ENCODE measurements at places on chromosomes 3 and 15.

DNA sequence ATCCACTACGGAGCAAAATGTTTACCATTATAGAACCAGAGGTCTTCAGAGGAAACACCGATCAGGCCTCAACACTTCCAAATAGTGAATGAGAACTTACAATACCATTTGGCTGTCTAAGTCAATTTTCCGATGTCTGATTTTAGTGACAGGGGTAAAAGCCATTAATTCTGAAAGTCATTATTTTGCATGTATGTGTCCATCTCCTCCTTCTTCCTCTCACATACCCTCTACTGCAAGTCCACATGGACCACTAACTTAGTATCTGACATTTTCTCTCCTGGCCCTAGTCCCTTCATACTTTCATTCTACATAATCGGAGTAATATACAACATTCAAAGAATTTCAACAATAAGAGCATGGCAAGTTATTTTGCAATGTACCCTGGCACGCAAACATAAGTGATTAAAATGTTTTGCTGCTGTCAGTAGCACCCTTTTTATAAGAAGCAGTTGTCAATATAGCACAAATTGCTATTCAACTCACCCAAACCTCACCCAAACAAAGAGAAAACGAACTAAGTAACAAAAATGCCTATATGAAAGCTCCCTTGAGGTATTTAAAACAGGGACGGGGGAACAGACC lies 1.9 kb downstream of the TOP2B start:
- DNase-seq, result no peak

DNA sequence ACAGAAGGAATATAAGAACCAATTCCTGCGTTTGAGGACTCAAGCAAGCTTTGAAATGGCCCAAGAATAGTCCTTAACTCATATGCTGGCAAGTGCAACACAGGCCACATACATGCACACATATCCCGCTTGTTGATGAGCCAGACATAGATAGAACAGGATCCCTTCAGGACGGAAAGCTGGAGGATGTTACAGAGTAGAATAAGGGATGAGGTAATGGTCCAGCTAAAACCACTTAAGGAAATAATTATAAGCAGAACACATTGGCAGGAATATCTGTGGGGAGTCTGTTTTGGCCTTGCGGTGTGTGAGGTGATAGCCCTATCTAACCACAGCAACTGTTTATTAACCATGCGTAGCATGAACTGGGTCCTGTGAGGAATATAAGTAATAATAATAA lies 25.0 kb downstream of the SCG3 start:
- DNase-seq, result no peak

DNA sequence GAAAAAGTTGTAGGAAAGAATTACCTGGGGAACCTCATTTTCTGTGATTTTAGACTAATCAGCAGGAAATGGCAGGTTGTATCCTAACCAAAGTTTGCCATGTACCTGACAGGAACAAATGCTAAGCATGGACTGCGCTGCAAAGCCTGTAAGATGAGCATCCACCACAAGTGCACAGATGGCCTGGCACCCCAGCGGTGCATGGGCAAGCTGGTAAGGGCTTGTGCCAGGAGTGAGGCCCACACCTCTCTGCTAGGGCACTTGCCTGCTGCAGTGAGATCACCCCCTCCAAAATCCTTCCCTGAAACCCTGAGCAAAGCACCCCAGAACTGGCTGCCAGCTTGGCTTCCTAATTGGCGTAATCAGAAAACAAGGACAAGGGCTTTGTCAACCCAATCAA lies 102.6 kb downstream of the STAC start:
- DNase-seq, result no peak

DNA sequence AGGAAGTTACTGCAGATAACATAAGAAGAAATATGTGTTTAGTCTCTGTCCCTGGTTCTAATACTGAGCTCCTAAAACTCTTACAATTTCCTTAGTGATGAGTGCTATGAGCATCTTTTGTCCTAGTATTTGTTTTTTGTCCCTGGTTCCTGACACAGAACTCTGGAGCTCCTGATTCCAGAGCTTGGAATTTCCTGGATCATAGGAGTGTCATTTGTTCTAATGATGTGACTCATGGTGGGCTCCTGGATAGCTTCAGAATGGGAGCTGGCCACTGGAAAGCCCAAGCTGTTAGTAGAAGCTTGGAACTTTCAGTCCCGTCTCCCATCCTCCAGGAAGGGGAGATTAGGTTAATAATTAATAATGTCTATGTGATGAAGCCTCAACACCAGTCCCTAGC lies 98.2 kb downstream of the CNTN6 start:
- no peak for DNase-seq

GRCh38 chr3:170470063-170471016 lies 51.7 kb downstream of the CLDN11 start:
- DNase-seq, result no peak

GRCh38 chr15:70281811-70282307 lies 184.1 kb upstream of the TLE3 start:
- DNase-seq, result no peak

DNA sequence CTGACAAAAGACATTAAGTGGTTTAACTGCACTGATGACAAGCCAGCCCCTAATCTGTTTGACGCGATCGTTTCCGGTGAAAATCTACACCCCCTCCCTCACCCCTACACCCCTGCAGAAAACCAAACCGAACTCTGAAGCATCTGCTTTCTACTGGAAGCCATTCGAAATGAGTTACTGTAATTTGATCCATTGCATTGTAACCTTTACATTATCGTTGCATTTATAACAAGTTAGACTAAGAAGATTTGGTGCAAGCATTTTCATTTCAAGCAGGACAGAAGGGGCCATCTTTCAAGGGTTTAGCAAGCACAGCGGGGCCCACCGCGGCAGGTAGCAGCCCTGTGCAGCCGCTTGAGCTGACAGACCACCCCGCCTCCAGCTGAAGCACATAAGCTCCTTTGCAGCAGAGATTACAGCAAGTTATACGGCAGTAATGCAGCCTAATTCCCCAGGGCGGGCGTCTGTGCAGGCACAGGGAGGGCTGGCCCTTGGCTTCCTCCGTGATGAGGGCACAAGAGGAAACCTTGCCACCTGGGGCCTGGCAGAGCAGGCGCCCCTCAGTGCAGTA lies 79.3 kb downstream of the CHSY1 start:
- DNase-seq, result no peak

- DNase-seq, result peak; percentile 89
Observed at GRCh38 chr3:115512565-115513415, 110.5 kb upstream of the GAP43 start.

GRCh38 chr3:176661432-176661964 lies 535.8 kb downstream of the TBL1XR1 start:
- no peak for DNase-seq
